ENCODE measurements at places on chromosomes 12 and 14.

DNA sequence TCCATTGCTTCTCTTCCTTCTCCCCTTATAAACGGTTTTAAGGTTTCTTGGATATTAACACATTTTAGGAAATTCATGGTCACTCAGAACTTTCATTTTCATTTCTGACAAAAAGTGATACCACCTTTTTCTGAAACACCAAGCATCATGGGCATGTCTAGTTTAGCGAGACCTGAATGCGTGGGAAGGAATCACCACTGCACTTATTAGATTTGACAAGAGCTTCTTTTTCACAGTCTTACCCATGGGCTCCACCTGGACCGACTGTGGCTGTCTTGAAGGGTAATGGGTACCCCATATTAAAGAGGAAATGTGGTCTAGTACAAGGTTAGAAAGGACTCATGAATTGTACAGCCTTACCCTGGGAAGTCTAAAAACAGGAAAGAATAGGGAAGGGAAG is 95.4 kb downstream of the KCNK10 start:
- DNase-seq, result no peak

GRCh38 chr12:18967814-18968213 is 161.7 kb upstream of the PLEKHA5 start:
- DNase-seq, result no peak

- DNase-seq, result peak; percentile 40
Observed at GRCh38 chr14:70804556-70805162, 4.7 kb downstream of the MAP3K9 start.

DNA sequence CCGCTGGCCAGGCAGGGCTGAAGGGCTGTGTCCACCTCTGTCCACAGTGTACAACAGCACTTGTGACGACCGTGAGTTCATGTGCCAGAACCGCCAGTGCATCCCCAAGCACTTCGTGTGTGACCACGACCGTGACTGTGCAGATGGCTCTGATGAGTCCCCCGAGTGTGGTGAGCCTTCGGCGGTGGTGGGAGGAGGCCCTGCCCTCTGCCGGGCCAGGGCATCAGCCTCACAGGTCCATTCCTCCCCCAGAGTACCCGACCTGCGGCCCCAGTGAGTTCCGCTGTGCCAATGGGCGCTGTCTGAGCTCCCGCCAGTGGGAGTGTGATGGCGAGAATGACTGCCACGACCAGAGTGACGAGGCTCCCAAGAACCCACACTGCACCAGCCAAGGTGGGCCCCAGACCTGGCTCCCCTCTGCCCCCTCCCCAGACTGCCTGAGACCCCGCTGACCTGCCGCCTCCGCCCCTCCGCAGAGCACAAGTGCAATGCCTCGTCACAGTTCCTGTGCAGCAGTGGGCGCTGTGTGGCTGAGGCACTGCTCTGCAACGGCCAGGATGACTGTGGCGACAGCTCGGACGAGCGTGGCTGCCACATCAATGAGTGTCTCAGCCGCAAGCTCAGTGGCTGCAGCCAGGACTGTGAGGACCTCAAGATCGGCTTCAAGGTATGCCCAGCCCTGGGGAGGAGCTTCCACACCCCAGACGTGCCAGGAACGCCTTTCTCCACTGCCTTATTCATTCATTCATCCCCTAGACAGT is 20.8 kb upstream of the NXPH4 start:
- DNase-seq, result no peak

DNA sequence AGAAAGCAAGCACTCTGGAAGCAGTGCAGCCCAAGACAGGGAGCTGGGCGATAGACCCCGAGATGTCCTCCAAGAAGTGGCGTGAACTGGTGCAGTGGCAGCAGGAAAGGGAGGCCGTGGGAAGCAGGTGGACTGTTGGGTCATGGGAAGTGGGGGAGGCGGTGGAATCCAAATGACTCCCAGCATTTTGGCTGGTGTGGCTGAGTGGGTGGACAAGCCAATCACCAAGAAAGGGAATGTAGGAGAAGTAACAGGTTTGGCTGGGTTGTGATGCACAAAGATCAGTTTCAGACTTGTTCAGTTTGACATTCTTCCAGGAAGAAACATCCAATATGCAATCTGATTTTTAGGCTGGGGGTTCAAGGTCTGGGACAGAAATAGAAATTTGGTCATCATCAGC is 46.0 kb upstream of the KTN1 start:
- DNase-seq, result no peak

GRCh38 chr12:132506328-132507160 is 16.6 kb downstream of the FBRSL1 start:
- DNase-seq, result peak; percentile 88

DNA sequence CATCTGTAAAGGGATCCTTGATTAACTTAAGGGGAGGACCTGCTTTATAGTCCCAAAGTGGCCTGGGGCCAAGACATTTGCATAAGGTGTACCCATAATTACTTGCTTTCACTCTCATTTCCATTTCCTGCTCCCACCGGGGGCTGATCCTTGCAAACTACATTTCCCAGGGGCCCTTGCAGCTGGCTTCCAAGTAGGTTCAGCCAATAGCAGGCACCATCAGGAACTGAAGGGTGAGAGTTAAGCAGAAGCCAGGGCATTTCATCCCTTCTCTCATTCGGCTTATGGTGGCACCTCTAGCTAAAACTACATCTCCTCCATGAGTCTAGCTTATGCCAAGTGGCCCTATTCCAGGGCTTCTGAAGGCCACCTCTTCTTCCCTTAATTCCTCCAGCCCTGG is 88.8 kb downstream of the CCDC60 start:
- DNase-seq, result no peak

- peak; percentile 79 for DNase-seq
Observed at GRCh38 chr14:102805371-102805891, 28.2 kb downstream of the TRAF3 start.

GRCh38 chr14:39025810-39026627 is 77.0 kb downstream of the SEC23A start:
- DNase-seq, result peak; percentile 96

DNA sequence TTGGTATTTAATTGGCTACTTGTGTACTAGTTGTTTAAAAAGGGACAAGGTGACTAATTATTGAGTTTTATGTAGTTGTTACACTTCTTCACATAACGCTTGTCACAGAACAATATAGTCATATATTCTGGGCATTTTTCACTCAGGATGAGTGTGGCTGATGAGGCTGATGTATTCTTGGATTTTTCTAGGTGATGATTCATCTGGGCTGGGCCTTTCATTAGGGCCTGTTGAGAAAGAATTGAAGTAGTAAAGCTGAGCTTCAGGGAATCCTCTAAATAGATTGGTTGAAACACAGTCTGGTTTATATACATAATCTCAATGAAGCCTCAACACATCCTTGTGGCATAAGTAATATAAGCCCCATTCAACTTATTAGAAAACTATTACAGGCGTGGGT is 445.7 kb downstream of the DAD1 start:
- no peak for DNase-seq

- no peak for DNase-seq
Observed at GRCh38 chr14:99909513-99910064, 116.4 kb downstream of the EML1 start.

- no peak for DNase-seq
Observed at GRCh38 chr12:52437508-52437907, 3.3 kb upstream of the KRT75 start.

- DNase-seq, result peak; percentile 94
Observed at GRCh38 chr14:88983755-88984154, 159.3 kb downstream of the TTC8 start.

DNA sequence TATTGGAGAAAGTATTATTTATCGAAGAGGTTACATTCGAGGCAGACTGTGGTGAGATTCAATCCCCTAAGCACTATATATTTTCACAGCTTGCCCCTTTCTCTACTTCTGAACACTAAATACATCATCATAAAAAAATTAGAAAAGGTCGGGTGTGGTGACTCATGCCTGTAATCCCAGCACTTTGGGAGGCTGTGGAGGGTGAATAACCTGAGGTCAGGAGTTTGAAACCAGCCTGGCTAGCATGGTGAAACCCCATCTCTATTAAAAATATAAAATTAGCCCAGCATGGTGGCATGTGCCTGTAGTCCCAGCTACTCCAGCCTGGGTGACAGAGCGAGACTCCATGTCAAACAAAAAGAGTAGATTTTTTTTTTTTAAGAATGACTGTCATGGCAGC is 70.6 kb upstream of the MYF6 start:
- DNase-seq, result peak; percentile 36

- peak; percentile 73 for DNase-seq
Observed at GRCh38 chr14:20415782-20416206, 2.5 kb upstream of the TEP1 start.

DNA sequence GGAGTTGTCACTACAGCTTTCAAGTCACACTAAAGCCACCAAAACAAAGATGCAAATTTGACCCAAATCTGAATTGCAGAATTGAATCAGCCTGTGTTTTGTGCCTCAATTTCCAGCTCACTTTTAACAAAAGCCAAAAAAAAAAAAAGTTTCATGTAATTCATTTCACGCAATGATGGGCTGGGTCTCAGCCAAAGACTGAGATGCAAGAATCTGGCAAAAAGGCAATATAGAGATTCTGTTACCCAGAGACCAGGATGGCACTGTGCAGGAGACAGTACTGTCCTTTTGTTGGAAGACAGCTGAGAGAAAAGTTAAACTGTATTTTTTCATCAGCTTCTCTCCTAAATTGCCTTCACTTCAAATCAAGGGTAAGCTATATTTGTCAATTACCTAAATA is 205.7 kb upstream of the NPAS3 start:
- no peak for DNase-seq

DNA sequence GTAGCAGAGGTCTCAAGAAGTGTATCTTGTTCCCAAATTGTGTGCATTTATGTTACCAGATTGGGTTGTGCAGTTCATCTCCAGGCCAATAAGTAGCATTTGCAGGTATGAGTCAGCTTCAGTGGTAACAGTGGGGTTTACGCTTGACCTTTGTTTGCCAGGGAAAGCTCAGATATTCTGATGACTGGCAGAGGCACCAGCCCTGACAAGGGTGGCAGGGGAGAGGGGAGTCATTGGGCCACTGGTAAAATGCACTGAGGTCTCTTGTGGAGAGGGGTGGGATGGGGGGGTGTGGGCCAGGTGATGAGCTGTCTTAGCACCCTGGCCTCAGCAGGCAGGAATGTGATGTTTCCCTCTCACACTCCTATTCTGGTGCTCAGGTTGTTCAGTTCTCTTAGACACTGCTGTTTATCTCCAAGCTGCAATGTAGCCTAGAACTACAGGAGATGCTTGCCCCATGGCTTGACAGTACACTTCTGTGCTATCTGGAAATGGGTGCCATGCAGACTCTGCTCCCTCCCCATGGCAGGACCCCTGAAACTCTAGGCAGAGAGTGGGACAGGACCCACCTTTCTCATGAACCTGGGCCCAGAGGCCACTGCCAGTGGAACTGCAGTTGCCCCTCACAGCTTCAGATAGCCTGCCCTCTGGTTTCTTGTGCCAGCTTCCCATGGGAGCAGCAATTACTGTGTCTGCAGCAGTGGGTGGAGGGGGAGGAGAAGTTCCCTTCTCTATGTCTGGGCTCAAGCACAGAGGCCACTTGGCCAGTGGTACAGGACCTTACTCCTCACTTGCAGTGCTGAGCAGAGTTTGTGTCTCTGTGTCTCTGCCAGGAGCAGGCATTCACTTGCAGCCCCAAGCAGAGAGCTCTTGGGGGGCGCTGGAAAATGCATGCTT is 31.9 kb downstream of the USP15 start:
- DNase-seq, result peak; percentile 25

DNA sequence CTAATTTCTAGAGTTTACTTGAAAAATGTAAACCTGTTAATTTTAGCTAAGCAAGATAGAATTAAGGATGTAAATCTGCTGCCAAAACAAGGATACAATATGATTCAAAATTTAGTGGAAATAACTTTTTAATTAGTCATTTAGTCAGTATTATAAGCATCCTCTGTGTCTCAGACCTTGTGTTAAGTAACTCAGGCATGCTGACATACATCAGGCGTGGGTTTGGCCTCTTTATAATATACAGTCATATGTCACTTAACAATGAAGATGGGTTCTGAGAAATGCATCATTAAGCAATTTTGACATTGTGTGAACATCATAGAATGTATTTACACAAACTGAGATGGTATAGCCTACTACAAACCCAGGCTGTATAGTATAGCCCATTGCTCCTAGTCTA is 386.9 kb downstream of the ZFP36L1 start:
- DNase-seq, result peak; percentile 39

GRCh38 chr12:123655420-123655819 is 15.5 kb upstream of the TCTN2 start:
- DNase-seq, result no peak

- no peak for DNase-seq
Observed at GRCh38 chr12:123109319-123109772, 41.5 kb downstream of the PITPNM2 start.

DNA sequence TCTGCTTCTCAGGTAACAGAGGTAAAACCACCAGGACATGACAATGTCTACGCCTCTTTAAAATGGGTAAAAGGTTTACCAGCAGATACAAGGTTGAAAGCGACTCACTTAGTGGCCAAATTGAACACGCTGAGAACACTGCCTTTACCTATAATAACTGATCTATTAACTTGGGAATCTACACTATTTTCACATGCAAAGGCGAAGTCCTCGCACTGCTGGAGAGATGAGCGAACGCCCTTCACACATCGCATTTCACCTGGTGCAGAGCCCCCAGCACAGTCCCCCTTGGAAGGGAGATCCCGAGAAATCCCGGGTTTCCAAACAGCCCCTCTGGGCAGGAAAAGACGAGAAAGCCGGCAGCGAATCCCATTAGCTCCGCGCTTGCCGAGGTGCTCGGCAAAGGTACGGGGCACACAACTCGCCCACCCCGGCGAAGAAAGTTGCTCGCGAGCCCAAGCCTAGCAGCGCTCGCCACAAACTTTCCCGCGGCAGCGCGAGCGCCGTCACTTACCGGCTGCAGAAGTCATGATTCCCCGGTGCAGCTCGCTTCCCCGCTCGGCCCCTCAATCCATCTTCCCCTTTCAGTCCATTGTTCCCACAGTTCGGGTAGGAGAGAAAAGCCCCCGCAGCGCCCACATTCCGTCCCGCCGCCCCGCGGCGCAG is 423 bp downstream of the FGD6 start:
- peak; percentile 36 for DNase-seq

DNA sequence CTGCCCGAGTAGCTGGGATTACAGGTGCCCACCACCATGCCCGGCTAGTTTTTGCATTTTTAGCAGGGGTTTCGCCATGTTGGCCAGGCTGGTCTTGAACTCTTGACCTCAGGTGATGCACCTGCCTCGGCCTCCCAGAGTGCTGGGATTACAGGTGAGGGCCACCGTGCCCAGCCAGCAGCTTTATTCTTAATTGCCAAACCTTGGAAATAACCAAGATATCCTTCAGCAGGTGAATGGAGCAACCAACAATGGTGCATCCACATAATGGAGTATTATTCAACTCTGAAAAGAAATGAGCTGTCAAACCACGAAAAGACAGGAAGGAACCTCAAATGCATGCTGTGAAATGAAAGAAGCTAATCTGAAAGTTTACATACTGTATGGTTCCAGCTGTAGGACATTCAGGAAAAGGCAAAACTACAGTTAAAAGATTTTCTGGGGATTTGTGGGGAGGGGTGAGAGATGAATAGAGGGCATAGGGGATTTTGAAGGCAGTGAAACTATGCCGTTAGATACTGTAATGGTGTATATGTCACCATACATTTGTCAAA is 118.8 kb upstream of the CCND2 start:
- DNase-seq, result no peak
